CD8-positive, alpha-beta memory T cell (primary cell): ENCODE measurements at places on chromosomes 4 and X. TPM values are rescaled to one million over a fixed set of nuclear protein-coding genes. Genes with fewer than 3 reads are reported as not detected.

ARR3 gene
- total RNA-seq, result not detected

TRMT2B gene
- total RNA-seq, result 18.0 TPM

ENPEP gene
- total RNA-seq, result not detected

TRPC3 gene
- total RNA-seq, result 0.15 TPM

MAP9 gene
- total RNA-seq, result 12.0 TPM

VMA21 gene
- total RNA-seq, result 67.4 TPM

XAGE1A gene
- total RNA-seq, result not detected

DNAAF6 gene
- not detected for total RNA-seq

CYP4V2 gene
- total RNA-seq, result 10.9 TPM

EDA gene
- total RNA-seq, result 0.53 TPM

DCAF12L1 gene
- total RNA-seq, result not detected

SOWAHD gene
- 0.55 TPM for total RNA-seq
